A673 (cell line): ENCODE measurements at places on chromosomes 1 and 21.

- no peak for DNase-seq
Measured at GRCh38 chr1:180781718-180782117, 131.0 kb upstream of the KIAA1614 start.

DNA sequence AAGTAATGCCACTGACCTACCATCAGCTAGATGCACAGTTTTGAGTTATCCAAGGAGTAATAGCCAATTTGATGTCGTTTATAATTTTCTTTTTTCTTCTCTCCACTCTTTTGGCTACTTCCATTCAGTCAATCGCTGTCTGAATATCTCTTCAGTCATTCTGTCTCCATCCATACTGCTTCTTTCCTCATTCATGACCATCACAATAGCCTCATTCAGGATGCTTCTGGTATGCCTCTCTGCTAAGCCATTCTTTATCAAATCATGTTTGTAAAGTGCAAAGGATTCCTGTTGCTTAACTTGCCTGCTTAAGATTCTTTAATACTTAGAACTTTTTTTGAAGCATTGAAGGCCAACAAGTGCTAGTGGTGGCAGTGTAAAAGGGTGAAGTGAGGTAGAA, 20.2 kb downstream of the TYW3 start:
- no peak for DNase-seq

- DNase-seq: no peak
Measured at GRCh38 chr1:234629026-234629425, 19.0 kb upstream of the IRF2BP2 start.

- DNase-seq: no peak
Measured at GRCh38 chr1:70583522-70583921, 172.5 kb downstream of the CTH start.

DNA sequence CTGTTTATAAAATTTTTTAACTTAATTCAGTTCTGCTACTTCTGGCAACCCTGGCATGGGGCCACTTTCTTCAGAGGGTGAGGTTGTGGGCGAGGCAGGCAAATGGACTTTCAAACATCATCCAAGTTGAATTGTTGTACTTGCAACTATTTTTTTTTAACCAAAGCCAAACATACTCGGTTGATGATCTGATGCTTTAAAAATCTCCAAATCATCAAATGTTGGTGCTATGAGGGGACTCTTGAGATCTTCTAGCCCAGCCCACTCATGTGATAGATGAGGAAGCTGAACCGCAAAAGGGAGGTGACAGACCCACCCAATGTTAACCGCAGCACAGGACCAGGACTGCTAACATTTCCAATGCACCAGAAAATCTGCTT, 6.7 kb downstream of the SLC1A7 start:
- no peak for DNase-seq

- peak; percentile 0 for DNase-seq
Measured at GRCh38 chr21:35138665-35139381, 89.7 kb upstream of the RUNX1 start.

GRCh38 chr1:54768093-54768492, 3.8 kb upstream of the PARS2 start:
- peak; percentile 55 for DNase-seq

DNA sequence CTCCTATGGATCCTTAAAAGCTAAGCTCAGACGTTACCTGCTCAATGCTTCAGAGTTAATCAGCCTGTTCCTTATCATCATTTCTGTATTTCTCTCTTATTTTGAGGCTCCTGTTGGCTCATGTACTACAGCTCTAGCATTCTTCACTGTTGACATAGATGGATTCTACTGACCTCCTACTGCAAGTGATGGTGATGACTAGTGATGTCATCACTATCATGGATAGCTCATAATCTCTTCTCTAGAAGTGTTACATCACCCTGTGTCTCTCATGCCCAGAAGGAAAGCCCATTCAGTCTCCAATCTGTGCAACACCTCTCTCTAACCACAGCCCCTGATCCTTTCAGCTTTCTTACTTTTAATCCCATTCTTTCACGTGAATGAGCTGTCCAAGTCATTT, 168.2 kb upstream of the DPT start:
- DNase-seq: no peak

GRCh38 chr1:184422490-184423233, 35.8 kb downstream of the C1orf21 start:
- DNase-seq: no peak

- DNase-seq: no peak
Measured at GRCh38 chr1:175155936-175156335, 36.6 kb downstream of the KIAA0040 start.

GRCh38 chr1:57464756-57465155, 40.9 kb upstream of the DAB1 start:
- no peak for DNase-seq

GRCh38 chr1:245046769-245047168, 108.0 kb upstream of the KIF26B start:
- no peak for DNase-seq

GRCh38 chr1:168419736-168420135, 124.1 kb downstream of the XCL2 start:
- DNase-seq: no peak

DNA sequence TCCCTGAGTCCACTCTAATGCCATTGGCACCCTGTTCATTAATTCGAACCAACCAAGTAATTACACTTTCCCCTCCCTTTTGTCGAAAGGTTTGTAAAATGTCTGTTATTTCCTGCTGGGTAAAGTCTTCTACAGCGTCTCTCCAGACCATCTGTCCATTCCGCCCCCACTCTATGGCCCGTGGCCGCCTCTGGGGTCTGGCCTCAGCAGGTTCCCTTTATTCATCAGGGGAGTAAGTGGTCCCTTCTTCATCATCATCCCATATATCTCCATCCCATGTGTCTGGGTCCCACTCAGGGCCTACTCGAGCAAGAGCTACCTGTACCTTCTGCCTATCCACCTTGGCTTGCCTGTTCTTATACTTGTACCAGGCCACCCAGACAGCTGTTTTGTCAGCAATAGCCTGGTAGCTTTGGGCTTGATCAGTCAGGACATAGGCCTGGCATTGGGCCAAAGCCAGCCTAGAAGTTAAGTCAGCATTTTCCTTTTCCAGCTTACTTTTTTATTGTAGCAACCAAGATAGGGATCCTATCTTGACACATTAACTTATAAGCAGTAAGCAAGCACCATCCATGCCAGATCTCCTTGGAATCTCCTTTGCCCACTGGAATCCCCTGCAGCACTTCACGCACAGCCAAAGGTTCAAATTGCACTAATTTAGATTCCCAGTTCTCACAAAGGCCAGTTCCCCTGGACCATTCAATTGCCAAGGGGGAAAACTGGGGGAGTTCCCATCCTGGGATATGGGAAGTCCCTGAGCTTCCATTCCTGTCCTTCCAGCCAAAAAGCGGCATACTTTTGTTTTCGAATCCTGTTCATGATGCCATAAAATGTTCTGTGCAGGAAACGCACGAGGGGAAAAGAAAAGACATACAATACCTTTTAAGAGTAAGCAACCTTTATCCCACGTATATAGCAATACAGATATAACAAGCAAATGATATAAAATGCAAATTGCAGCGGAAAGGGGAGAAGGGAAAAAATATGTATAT, 6.6 kb upstream of the STUM start:
- peak; percentile 19 for DNase-seq

DNA sequence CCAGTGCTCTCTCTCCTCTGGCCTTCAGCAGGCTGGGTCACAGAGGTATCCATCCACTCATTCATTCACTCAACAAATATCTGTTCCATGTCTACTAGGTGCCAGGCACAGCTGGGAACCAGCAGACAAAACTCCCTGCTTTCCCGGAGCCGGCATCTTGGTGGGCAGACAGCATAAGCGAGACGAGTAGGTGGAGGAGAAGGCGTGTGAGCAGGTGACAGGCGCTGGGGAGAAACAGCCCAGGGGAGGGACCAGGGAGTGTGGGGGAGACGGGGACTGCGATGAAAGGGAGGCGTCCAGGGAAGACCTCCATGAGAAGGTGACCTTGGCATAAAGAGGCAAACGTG, 11.0 kb upstream of the KCNAB2 start:
- no peak for DNase-seq

- peak; percentile 62 for DNase-seq
Measured at GRCh38 chr1:199490769-199491527, 536.6 kb upstream of the NR5A2 start.

DNA sequence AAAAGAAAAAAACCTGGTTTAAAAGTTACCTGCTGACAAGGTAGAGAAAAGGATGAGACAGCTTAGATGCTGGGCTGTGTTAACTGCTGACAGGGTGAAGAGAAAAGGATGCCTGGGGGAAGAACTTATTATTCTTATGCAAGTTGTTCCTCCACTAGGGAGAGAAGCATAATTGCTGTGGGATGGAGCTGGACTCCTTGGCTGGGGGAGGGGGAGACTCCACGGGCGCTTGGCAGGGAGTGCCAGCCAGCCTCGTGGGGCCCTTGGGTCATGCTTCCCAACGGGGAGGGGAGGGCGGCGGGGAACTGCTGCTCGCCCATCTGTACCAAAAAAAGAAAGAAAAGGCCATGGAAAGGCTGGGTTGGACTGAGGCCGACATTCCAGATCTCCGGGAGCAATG, 47.2 kb downstream of the SYCP1 start:
- no peak for DNase-seq

- DNase-seq: no peak
Measured at GRCh38 chr1:101632548-101633272, 364.0 kb downstream of the OLFM3 start.

GRCh38 chr1:213466541-213466940, 415.5 kb downstream of the RPS6KC1 start:
- DNase-seq: no peak

DNA sequence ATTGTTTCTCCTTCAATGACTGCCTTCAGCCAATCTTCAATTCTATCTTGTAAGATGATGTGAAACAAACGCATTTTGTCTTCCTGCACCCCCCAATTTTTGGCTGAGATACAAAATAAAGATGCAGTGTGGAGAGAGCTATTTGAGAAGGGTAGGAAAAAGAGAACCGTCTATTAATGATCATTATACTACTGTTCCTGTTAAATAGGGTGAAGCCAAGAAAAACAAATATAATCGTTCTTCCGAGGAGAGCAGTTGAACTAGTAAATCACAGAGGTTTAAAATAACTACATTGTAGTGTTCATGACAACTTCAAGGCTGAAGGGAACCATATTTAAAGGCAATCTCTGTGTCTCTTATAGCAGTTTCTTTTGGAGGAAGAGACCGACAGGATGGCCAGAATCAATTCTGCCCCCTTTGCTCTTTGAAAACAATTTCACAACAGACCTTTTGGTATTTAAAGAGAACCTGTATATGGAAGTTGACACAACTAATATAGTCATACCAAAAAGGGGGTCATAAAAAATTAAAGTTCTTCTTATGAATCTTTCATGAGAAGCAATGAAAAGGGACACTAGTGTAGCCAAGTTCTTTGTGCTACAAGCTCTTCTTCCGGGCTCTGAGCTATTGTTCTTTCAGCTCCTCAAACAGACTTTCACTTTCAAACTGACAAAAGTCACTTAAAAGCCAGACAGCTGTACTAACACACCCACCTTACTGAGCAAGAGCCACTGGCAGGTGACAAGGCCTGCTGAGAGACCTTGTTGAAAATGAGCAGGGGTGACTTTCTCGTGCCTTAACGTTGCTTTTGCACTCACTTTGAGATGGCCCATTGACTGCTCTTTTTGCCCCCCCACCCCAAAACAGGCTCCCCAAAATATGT, 30.9 kb downstream of the PROX1 start:
- DNase-seq: no peak

DNA sequence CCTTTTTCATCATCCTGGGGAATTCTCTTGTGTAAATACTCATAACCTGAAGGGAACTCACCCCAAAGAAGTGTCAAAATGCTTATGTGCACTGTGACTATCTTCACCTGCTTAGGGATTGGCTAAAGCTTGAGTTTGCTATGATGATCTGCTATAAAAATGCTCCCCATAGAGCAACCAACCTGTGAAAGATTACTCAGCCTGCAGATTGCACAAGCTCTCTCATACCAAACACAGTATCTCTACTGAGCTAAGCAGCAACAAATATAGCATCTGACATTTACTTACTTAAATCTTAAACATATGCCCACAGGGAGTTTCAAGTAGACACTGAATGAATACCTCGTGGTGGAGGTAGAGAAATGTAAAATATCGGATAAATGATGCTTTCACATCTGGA, 725.8 kb downstream of the MRPL39 start:
- no peak for DNase-seq

GRCh38 chr1:228066891-228067654, 15.4 kb upstream of the ARF1 start:
- DNase-seq: no peak

- DNase-seq: no peak
Measured at GRCh38 chr1:27951396-27951795, 8.4 kb upstream of the XKR8 start.

DNA sequence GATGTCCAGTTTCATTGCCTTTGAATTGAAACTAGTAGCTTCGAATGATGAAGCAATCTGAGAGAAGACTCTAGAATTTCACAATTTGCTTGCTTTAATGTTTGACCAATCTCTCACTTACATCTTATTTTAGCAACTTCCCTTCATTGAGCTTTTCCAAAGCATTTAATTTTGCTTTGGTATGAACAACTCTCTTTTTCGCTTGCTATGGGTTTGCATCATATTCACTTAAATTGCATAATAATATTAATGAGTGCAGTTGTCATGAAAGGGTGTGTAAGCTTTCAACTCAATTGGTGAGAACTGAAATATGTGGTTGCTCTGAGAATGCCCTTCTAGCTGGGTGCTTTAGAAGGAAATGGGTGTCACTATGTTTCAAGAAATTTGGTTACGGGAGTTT, 309.2 kb downstream of the HLX start:
- no peak for DNase-seq

DNA sequence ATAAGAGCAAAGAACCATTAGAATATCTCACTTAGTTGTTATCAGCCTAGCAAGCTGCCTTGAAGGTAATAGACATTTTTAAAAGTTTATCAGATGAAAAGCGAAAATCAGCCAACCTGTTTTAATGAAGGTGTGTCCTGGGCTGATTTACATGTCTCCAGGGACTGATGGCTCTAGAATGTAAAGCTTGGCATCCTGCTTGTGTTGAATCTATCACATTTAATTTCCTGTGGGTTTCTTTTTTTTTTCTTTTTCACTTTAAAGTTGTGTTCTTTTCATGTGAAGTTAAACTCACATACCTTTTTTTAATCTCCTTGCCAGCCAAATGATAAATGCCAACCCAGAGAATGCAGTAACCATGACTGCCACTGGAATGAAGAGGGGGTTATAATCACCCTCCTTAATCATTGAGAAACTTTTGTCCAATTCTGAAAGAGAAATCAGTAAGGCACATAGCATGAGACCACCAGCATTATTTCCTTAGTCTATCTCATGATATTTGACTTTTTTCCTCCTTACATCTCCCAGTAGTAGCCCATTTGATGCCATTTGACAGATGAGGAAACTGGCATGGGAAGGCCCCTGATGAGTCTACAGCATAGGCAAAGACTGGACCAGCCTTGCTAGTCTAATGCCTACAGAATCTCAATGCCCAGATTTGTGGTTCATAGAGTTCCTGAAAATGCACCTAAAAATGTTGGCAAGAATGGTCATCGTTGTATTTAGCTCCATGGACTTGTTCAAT, 10.0 kb downstream of the SELL start:
- no peak for DNase-seq

- DNase-seq: no peak
Measured at GRCh38 chr1:116179419-116179818, 68.2 kb downstream of the MAB21L3 start.
